RKO (cell line): ENCODE measurements at places on chromosomes 5 and 9.

- DNase-seq, result no peak
Measured at GRCh38 chr9:69945671-69946141, 97.9 kb upstream of the MAMDC2 start.

DNA sequence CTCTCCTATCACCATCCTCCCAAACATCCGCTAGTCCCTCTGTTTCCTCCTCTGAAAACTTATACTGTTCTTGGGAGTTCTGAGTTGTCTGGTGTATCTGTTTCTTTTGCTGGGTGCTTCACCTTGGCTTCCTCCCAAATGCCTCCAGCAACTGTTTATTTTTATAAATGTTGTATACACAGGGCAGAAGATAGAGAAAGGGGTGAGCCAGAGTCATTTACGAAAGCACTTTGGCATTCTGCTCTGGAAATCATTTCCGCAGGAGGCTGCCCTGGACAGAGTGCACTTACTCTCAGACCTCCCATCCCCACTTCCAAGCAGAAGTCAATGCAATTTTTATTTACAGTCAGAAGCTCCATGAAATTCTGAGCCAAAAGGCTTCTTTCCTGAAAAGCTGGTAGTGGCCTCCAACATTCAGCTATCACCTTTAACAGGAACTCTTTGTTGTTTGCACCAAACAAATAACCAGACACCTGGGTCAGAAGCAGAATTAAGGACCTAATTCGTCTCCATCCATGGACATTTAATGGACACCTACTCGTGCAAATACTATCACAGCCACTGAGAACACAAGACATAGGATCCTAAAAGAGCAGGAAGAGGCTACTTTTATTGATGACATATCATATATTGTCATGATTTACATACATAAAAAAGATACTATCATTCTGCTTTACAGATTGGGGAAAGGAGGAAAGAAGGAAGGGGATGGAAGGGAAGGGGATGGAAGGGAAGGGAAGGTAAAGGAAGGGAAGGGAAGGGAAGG, 229.5 kb upstream of the PAPPA start:
- no peak for DNase-seq

- DNase-seq, result no peak
Measured at GRCh38 chr9:8349901-8350300, 550.3 kb upstream of the DMAC1 start.

GRCh38 chr5:40441733-40442132, 238.0 kb upstream of the PTGER4 start:
- no peak for DNase-seq

DNA sequence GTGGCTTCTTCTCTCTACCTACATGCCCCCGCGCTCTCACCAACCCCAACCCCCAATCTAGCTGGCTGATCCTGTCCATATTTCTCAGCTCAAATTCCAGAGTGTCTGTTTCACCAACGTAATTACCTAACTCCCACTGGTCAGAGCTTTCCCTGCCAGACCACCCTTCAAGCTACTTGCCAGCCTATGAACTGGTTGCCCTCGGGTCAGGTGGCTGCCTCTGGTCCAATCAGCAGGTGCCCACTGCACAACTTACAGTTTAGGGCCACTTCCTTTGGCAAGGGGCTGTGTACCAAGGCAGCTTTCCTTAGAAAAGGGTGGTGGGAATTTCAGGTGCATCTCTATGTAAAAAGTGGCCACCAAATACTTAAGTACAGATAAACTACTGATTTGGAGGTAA, 92.2 kb upstream of the SLC30A5 start:
- DNase-seq, result no peak

DNA sequence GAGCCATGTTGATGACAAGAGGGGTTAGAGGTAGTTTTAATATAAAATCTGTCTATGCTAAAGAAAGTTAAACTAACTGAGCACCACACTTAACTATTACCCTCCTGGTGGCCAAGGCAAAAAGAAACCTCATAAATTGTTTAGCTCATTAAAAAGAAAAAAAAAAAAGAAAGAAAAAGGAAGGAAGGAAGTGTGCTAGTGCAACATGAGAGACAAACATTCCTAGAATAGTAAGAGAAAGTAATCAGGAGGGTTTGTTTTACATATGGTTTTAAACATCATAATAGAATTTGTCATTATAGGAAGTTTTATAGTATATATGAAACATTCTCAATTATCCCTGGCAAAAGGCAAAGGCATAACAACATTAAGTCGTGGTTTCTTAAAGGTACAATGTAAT, 152.3 kb downstream of the SNX18 start:
- no peak for DNase-seq

- peak; percentile 74 for DNase-seq
Measured at GRCh38 chr5:154962494-154962893, 21.6 kb downstream of the MRPL22 start.

DNA sequence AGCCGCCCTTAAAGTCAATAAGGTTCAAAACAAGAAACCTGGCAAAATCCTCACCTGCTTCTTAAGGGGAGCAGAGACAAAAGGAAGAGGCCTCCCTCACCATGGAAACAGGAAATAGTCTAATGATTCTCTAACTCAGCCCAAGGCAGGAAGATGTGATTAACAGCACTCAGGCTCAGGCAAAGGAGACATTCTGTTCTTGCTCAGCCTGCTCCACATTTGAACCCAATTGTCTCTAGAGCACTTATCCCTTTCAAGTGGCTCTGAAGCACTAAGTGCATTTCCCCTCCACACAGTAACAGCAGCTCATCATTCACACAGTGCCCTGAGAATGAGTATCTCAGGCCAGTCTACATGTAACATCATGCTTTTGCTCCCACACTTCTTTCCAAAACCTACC, 72.3 kb downstream of the NIPSNAP3B start:
- DNase-seq, result no peak

GRCh38 chr5:19554524-19554923, 433.5 kb downstream of the CDH18 start:
- DNase-seq, result no peak

GRCh38 chr5:167049043-167049663, 1242.3 kb upstream of the WWC1 start:
- peak; percentile 79 for DNase-seq

GRCh38 chr9:134386951-134387831, 60.9 kb downstream of the RXRA start:
- no peak for DNase-seq

GRCh38 chr9:19028835-19029451, 4.1 kb downstream of the SAXO1 start:
- peak; percentile 77 for DNase-seq

DNA sequence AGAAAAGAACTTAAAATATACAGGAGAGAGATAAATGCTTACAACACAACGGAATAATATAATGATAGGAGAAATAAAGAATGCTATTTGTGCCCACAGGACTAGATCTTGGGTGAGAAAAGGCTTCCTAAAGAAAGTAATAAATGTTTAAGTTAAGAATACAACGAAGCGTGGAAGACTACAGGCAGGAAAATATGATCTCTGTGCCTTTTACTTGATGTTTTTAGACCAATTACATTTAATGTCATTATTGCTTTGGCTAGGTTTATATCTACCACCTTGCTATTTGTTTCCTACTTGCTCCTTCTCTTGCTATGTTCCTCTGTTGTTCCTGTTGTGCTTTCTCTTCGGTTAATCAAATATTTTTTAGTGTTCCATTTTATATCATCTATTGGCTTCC, 80.2 kb upstream of the GOLGA1 start:
- DNase-seq, result no peak

- DNase-seq, result no peak
Measured at GRCh38 chr5:113748403-113748802, 234.9 kb downstream of the YTHDC2 start.

DNA sequence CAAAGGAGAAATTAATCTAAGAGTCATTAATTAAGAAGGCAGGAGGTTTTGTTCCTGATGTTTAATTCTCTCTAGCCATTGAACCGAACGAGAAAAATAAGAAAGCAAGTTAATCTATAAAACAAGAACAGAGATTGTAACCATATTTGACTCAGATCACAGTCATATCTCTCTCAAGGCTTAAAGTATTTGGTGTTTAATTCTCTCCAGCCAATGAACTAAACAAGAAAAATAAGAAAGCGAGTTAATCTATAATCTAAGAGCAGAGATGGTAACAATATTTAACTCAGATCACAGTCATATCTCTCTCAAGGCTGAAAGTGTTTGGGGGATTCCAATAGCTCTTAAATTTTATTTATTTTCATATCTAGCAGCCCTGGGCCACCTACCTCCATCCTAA, 74.4 kb upstream of the SHISAL2B start:
- no peak for DNase-seq

DNA sequence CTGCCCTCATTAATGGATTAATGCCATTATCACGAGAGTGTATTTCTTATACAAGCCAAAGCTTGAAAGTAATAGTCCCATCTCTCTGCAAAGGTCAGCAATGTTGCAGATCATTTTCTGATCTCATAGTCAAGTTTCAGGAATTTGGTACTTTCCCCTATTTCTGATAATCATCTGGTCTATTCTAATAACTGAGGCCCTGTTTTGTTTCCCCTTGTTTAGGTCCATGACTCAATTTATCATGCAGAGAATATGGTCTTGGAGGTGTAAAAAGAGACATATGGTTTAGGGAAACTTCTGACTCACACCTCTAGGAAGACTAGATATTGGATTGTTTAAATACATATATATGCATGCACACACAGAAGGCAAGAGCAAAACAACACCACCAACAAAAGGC, 339.3 kb upstream of the NUDT12 start:
- DNase-seq, result no peak

GRCh38 chr9:87263291-87263690, 234.4 kb upstream of the DAPK1 start:
- DNase-seq, result no peak

- DNase-seq, result no peak
Measured at GRCh38 chr9:10235376-10235775, 377.4 kb downstream of the PTPRD start.

- DNase-seq, result no peak
Measured at GRCh38 chr9:35342221-35342958, 147.5 kb upstream of the RUSC2 start.

DNA sequence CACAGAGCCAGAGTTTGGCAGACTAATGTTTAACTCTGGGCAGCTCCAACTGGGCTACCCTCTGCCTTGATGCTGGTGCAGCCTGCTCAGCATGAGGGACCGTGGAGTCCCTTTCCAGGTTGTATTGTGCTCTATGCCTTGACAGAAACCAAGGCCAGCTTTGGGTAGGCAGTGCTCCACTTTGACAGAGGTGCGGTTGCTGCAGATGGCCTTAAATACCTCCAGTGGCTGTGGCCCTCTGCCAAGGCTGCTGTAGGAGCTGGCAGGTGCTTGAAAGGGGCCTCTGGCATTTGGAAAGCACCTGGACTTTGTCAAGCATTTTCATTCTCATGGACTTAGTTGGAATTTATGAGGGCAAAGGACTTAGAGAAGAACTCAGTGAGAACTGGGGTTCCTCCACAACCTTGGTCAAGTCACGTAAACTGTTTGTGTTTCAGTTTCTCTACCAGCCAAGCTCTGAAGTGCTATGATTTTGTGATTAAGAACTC, 249.7 kb upstream of the ZNF462 start:
- DNase-seq, result no peak

GRCh38 chr9:113906411-113907110, 30.5 kb downstream of the ZNF618 start:
- DNase-seq, result no peak

GRCh38 chr9:32603914-32604852, 31.2 kb upstream of the NDUFB6 start:
- peak; percentile 83 for DNase-seq

GRCh38 chr9:137590123-137590468, 216 bp downstream of the ZMYND19 start:
- DNase-seq, result no peak

DNA sequence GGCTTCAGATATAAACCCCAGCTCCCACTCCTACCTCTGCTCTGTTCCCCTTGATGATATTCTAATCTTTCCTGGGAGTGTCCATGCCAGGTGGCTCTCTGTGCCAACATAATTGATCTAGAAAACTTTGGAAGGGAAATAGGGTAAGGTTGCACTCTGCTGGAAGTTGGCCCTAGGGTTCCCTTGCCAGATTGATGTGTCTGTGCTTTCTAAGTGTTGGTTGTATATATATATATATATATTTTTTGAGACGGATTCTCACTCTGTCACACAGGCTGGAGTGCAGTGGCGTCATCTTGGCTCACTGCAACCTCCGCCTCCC, 23.6 kb downstream of the ACTL7B start:
- no peak for DNase-seq

- no peak for DNase-seq
Measured at GRCh38 chr9:137229903-137230704, 597 bp upstream of the SLC34A3 start.

DNA sequence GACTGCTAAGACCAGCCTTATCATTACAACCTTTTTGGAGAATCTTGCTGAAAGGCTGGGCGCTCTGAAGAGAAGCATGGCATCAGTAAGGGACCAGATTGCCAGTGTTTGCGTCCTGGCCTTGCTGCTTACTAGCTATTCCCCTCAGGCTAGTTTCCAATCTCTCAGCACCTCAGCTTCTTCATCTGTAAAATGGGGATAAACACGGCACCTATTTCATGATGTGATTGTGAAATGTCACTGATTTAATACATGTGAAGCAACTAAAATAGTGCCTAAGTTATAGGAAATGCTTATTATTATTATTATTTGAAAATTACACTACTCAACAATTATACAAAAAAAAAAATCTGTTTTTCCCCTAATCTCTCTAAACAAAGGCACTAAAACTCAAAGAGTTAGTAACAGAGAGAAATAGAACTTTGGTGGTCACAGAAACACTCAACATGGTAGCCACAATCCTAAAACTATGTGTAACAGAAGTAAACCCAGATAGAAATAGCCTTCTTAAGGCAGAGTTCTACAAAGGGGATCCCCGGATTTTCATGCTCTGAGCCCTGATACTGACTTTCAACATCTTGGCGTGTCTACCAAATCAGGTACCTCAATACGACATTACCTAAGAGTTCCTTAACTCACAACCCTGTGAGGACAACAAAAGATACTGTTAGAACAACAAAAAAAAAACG, 62.0 kb downstream of the ENC1 start:
- no peak for DNase-seq

GRCh38 chr5:72255237-72255636, 64.8 kb downstream of the MRPS27 start:
- no peak for DNase-seq
